Kidney epithelial cell (primary cell): ENCODE measurements at places on chromosomes 3 and 15.
A peak's percentile ranks its signal among the peaks of the same experiment; 100 is the strongest.

GRCh38 chr15:98017150-98017964, 56.9 kb downstream of the ARRDC4 start:
- no peak for DNase-seq

DNA sequence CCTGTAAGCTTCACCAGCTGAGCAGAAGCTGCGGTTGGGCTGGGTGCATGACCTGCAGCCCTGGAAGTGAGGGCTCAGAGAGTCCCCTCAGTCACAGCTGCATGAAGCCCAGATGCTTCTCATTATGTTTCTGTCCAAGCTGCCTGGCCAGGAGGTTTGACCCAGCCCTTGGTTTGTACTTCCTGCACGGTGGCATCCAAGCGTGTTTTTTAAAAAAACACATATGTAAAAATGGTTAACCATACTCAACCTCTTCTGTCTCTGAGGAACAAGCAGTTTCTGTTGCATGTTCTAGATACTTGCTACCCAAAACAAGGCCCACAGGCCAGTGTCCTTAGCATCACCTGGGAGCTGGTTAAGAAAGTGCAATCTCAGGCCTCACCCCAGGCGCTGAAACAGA, 76.0 kb upstream of the ATP10A start:
- no peak for DNase-seq

DNA sequence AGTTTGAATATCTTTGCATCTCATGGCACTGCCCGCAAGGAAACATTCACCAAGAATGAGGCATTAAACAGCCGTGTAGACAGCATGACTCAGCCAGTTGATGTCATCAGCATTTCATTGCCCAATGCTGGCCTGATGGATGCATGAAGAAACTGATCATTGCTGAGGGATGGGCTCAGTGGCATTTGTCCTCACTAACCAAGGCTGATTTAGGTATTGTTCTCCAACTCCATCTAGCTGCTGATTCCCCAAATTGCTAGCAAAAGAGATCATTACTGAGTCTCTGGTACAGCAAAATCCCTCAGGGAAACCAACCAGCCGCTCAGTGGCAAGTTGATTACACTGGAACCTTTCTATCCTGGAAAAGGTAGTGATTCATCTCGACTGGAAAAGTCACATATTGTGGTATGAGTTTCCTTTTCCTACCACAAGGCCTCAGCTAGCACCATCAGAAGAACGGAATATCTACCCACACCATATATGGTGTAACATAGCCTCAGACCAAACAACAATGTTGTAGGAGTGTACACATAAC, 186.5 kb upstream of the GAP43 start:
- peak; percentile 80 for DNase-seq

- no peak for DNase-seq
Observed at GRCh38 chr3:46851364-46852333, 11.6 kb downstream of the MYL3 start.

GRCh38 chr3:150220799-150221198, 187.3 kb upstream of the TSC22D2 start:
- DNase-seq: no peak

DNA sequence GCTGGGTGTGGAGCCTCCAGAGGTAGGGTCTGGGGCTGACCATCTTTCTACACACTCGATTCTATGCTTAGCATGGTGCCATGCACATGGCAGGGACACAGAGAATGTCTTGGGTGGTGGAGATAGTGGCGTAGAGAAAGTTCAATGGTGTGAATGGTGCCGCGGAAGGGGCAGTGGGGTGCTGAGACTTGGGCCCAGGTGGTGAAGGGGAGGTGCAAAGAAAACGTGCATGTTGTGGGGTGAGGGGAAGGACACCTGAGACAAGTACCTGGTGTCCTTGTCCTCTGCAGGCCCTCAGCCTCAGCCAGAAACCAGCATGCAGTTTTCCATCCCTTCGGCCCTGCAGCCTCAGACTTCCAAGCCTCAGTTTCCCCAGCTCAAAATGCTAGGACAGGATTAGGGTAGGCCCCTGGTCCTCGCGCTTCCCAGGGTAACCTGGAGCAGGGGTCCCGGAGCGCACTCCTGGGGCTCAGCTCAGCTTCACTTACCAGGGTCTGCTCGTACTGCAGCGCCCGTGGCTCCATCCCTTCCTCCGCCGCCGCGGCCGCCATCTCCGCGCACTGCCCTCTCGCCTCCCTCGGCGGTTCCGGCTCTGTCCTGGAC, 375 bp downstream of the CLCN2 start:
- DNase-seq: no peak

DNA sequence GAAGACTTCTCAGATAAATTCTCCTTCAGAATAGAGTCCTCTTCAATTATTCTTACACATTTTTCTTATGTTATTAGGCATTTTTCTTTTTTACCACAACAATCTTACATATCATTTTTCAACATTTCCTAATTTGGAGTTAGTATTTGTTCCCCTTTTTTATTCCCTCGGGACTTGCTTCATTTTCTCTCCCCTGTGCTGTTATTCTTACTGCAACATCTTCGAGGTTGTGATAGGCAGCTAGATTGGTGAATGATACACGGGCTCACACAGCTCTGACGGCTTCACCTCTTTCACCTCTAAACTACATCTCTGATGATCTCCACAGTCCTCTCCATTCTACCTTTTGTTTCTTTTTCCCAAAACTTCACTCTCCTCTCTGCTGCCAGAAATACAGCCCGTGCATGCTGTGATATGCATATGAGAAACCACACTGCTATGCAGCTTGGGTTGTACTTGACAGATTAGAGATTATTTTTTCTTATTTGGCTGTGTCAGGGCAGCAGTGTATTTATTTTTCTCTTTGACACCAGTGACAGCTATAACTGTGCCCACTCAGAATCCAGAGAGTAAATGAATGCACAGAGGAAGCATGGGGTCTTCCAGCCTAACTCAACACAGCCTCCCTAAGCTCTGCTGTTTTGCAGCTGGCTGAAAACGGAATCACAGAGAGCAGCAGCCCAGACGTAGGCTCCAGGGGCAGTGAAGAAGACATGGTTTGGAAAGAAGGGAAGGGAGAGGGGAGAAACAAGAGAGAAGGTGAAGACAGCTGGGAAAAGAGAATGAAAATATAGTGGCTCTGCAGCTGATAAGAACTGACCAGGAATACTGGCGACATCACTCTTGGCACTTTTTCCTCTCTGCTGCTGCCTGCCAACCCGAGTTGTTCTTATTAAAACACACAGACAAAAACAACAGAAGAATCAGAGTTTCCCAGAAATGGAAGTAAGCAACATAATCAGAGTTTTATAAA, 61.8 kb downstream of the SLC9A9 start:
- no peak for DNase-seq
